ENCODE measurements at places on chromosomes 3 and 15.
A peak's percentile ranks its signal among the peaks of the same experiment; 100 is the strongest.

GRCh38 chr3:71269906-71270305 lies 313.6 kb downstream of the FOXP1 start:
- no peak for DNase-seq

GRCh38 chr15:68642491-68642845 lies 63.7 kb downstream of the CORO2B start:
- no peak for DNase-seq

- no peak for DNase-seq
Observed at GRCh38 chr3:82132210-82133069, 371.0 kb upstream of the GBE1 start.

GRCh38 chr3:189455641-189456417 lies 175.4 kb upstream of the TP63 start:
- DNase-seq, result no peak

GRCh38 chr15:49185473-49185872 lies 15.4 kb downstream of the GALK2 start:
- peak; percentile 28 for DNase-seq

- DNase-seq, result peak; percentile 11
Observed at GRCh38 chr3:23170291-23170690, 32.8 kb upstream of the UBE2E2 start.

DNA sequence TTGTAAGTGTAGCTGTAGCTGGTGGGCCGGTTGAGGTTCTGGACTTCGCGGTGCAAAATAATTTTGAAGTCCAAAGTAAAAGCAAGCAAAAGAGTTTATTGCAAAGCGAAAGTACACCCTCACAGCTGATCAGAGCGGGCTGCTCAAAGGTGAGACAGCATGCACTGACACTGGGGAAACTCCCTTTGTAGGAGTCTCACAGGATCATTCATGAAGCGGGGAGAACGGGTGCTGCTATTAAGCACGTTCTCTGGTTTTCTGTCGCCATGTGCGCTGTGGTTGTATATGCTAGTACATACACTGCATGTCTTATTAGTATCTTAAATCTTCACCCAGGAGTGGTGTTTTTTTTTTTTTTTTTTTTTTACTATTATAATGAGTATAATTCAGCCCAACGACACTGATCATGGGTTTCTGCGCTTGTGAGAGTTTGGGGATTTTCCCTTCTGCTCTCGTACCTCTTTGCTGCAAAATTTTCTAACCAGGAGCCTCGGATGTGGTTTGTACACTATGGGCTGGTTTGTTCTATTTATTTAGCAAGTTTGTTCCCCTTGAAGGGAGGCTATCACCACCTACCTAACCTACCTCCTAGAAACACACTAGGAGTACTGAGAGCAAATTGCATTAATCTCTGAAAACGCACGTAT lies 1.4 kb upstream of the AP4E1 start:
- DNase-seq, result peak; percentile 94

- no peak for DNase-seq
Observed at GRCh38 chr15:64289550-64289949, 66.4 kb downstream of the CSNK1G1 start.

DNA sequence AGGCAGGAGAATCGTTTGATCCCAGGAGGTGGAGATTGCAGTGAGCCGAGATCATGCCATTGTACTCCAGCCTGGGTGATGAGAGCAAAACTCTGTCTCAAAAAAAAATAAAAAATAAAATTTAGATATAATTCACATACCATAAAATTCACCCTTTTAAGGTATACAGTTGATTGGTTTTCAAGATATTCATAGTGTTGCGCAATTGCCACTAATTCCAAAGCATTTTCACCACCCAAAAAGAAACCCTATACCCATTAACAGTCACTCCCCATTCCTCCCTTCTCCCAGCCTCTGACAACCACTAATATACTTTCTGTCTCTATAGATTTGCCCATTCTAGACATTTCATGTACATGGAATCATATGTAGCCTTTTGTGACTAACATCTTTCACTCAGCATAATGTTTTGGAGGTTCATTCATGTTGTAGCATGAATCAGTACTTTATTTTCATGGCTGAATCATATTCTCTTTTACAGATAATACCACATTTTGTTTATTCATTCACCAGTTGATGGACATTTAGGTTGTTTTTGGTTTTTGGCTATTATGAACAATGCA lies 116.7 kb downstream of the RASA2 start:
- no peak for DNase-seq

DNA sequence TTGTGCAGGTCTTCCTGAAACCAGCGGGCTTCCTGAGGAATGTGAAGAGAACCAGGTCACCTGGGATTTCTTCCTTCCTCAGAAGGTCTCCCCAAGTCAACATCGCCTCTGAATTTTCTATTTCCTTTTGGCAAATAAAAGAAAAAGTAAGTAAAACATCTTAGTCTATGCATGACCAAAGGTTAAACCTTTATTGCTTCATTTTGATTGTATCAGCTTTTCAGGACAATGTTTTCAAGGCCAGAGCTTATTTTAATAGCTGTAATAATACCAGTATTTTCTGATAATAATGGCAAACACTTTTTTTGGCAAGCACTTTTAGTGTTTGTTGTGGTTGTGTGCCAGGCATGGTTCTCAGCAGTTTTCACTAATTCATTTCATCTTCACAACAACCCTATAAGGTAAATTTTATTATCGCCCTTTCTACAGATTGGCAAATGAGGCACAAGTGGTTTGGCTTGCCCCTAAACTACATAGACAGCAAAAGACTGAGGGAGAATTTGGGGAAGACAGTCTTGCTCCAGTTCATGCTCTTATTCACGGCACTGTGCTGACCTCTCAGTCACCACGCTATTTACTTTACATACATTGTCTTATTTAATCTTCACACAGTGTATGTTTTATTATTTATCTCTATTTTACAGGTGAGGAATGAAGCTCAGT lies 110.4 kb downstream of the RPL22L1 start:
- no peak for DNase-seq

GRCh38 chr15:98484914-98485313 lies 163.4 kb upstream of the IGF1R start:
- DNase-seq, result no peak

DNA sequence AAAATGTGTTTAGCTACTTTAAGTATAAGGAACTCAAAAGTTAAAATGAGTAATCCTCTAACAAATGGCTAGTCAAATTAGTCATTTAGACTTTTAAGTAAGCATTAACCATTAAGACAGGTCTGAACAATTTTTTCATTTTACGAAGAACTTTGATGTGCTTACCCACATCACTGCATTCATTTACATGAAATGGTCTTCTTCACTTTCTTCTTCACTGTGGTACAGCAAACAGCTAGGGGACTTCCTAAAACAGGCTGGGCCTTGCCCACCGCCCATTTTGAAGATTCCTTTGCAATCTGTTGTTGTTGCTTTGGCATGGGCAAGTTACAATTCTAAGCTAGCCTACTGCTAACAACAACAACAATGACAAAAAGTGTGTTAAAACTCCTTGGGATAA lies 67.4 kb downstream of the CBLB start:
- peak; percentile 49 for DNase-seq

DNA sequence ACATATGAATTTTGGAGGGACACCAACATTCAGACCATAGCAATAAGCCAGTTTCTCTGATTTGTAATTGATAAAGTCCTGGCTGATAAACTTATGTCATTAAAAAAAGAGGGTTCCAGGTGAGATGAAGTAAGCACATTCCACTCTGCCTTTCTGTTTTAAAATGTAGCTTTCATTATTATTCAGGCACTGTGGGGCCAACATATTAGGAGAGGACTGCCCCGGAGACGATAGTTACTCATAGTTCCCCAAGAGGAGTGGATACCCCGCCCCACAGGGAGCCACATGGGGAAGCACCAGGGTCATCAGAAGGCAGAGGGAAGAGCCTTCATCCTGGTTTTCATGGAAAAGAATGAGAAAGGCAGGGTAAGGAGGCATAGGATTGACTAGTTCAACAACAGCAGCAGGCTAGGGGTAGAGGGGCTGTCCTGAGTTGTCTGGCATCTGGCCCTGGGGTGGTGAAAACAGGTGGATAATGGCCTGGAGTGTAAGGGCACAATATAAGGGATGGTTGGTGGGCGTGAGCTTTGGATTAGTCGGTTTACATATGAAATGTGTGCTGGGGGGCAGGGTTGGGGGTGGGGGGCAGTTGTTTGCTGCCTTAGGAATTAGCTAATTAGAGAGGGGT lies 78.7 kb upstream of the PROK2 start:
- DNase-seq, result no peak

DNA sequence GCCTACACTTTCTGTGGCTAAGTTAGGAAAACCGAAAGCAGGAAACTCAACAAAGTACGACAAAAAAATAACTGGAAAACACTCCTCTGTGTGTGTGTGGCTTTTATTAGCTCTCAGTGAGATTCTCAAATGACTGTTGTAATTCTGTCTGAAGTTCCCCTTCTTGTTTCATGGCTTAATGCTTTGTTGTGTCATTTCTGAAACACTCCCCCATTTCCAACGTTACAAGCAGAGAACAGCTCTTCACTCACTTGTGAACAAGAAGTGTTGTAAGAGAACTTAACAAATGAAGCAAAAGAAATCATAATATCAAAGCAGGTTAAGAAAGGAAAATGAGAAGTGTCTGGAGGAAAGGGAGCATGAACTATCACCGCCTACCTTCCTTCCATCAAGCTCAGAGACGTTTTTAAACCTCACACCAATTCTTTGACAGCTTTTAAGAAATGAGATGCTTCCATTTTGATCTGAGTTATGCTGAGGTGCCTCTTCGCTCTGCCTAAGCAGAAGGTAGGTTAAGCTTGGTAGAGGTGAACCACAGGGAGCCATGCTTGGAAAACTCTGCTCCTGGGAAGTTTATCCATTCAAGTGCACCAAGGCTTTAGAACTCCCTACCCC lies 12.4 kb upstream of the SEC62 start:
- DNase-seq, result peak; percentile 84

DNA sequence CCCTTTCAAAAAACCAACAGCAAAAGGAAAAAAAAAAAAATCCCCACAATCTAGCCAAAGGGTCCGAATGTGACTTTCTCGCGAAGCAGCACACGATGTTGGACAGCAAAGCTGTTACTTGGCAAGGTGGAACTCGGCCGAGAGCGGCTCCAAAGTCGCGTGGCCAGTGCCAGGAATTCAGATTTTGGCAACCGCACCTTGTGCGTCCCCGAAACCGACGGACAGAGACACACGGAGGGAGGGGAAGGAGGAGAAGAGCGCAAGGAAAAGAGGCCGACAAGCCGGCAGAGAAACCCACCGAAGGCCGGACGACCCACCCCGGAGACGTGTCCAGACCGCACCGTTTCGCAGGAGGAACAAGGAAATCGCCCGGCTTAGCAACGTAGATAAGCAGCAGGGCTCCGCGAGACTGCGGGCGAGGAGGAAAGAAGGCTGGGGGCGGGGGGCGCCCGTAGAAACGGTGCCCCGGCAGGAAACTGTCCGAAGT lies 517.3 kb downstream of the MECOM start:
- DNase-seq, result no peak

DNA sequence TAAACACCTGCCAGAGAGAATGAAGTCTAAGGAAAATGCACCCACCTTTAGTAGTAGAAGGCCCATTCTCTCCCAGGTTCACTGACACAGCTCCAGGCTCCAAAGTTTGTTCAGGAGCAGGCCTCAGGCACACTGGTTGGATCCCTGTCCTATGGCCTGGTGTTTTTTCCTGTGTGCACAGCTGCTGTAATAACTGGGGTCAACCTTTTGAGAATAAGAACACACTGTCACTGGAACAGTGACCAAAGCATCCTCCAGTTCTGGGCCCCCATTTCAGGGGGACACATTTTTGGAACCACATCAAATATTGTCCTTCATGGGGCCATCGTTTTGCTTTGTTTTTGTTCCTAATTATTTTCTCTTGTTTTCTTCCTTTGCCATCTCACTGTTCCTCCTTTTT lies 95.8 kb downstream of the ARNT2 start:
- DNase-seq, result no peak

- no peak for DNase-seq
Observed at GRCh38 chr15:39644136-39644535, 63.3 kb downstream of the THBS1 start.

DNA sequence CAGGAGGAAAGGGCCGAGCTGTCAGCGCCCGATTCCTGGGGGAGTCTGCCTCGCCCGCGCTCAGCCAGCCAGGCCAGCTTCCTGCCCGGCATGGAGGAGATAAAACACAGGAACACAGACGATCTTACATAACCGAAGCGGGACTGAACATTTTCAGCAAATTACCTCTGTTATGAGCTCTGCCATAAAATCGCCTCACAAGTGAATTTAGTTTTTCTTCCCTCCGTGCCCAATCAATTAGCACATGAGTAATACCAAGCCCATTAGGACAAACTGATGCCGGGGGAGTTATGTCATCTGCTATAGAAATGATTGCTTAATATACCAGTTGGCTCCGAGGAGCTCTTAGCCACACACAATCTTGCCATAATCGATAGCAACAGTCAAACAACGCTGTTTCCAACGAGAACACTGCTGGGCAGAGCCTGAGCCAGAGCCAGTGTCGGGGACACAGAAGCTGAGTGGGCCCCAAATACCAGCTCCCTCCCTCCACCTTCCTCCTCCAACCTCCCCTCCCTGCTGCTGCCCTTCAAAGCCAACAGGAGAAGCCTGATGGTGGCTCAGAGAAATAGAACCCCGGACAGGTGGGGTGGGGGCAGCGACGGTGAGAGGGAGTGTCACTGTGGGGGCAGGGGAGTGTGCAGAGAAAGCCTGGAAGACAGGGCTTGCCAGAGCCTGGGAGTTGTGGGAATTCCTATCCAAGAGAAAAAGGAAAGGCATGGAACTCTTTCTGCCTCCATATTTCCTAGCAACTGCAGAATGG lies 279.4 kb upstream of the TLE3 start:
- no peak for DNase-seq

DNA sequence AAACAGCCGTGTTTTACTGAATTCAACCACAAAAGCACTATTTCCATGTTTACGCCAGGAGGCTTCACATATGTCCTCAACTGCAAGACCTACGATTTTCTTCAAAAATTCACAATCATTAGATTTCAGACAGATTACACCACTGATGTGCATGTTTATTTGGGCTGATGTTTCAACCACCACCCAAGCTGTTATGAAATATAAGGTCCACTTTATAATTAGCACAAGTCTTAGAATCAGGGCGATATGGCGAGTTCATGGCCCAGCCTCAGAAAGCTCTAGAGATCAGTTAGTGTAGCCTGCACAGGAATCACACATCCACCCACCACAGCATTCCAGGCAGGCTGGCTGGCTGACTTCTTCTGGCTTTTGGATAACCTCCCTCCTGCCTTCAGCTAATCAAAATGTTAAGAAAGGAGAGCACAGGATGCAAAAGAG lies 15.4 kb downstream of the SH3BP5 start:
- no peak for DNase-seq

DNA sequence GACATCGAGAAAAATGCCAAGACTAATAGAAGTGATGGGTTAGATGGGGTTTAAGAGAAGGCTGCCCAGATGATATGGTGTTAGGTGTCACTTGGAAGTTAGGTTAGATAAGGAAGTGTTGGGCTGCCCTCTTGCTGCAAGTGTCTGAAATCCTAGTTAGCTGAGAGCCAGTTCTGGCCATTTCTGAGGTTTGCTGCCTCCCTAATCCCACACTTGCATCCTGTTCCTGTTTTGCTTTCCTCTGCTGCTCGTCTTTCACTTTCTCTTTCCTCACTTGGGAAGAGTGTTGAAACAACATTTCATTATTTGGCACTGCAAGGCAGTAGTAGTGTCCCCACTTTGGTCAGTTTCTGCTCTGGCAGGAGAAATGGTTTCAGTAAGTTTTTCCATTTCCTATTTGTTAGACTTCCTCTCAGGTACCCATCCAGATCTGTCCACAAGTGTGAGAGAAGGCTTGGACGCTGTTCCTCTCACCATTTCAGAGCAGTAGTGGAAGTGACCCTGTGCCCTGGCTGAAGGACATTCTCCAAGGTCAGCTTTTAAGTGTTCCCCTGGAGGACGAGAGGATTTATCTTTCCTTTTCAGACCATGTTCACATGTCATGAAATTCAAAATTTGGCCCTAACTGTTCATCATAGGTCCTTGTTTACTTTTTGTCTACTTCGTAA lies 93.3 kb downstream of the ADAMTSL3 start:
- peak; percentile 5 for DNase-seq

Data from GM12865 (cell line).